ENCODE measurements at places on chromosomes 16 and 17. TPM values are rescaled to one million over a fixed set of nuclear protein-coding genes. Genes with fewer than 3 reads are reported as not detected.

DNA sequence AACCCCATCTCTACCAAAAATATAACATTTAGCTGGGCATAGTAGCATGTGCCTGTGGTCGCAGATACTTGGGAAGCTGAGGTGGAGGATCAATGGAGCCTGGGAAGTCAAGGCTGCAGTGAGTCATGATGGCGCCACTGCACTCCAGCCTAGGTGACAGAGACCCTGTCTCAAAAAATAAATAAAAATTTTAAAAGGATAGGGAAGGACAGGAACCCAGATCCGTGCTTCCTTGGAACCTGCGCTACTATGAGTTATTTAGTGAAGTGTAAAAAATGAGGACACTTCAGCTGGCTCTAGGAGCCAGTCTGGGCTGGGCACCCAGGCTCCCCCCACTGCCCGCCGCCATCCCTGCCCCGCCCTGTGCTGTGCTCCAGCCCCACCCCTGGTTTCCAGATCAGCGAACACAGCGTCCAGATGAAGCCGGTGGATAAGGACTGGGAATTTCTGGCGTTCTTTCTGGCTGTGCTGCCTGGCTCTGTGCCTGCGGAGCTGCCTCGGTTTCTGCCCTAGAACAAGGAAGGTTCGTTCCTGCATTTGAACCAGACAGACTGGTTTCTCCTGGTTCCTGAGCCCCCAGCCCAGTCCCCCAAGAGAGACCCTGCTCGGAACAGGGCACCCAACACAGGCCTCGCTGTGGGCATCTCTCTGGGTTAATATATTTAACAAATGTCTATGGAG, 18.5 kb downstream of the PLLP start:
- H3K4me1 ChIP-seq: peaks cover 15% of the 10 kb centered on the region
- no peaks in the 10 kb centered on the region for H3K36me3 ChIP-seq
- no peak overlapping the region for H3K4me3 ChIP-seq

DNA sequence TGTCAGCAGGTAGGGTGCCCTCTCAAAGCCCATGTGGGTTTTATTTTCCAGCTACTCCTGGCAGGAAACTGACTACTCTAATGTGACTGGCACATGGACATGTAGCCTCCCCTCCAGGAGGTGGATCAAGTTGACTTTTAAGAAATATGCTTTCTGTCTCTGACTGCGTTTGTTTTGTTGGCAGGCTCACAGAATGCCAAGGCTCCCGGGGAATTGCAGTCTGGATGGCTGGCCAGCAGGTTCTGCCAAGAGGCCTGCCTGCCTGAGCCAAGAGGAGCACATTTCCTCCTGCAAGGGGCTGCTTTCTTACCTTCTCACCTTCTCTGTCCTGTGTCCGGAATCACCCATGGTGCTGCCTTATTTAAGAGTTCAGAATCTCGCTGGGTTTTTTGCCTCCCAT, 217.3 kb upstream of the ERCC4 start:
- DNase-seq: no peak
- no peak overlapping the region for H3K27ac ChIP-seq
- H3K27me3 ChIP-seq: no peaks in the 10 kb centered on the region
- no peaks in the 10 kb centered on the region for H3K4me1 ChIP-seq
- H3K4me3 ChIP-seq: no peak overlapping the region
- H3K36me3 ChIP-seq: no peaks in the 10 kb centered on the region

GRCh38 chr16:75206749-75207451, at the start of gene CTRB2:
CTRB2 (minus strand) TSS chr16:75207161; CDS start chr16:75207141, 20 bp downstream.
- no peaks in the 10 kb centered on the region for H3K36me3 ChIP-seq
- H3K27me3 ChIP-seq: no peaks in the 10 kb centered on the region
- DNase-seq: no peak

- peak; percentile 49 for DNase-seq
- peaks cover 16% of the 10 kb centered on the region for H3K27me3 ChIP-seq
- no peaks in the 10 kb centered on the region for H3K36me3 ChIP-seq
- no peak overlapping the region for H3K4me3 ChIP-seq
- H3K4me1 ChIP-seq: no peaks in the 10 kb centered on the region
Measured at GRCh38 chr17:62321451-62321850, 58.9 kb upstream of the EFCAB3 start.

OR1A1 gene
- not detected for total RNA-seq

ACSM2A gene
- not detected for total RNA-seq
